Gastroesophageal sphincter (tissue), 4 donors: ENCODE measurements at places on chromosomes 2 and 18. TPM values are rescaled to one million over a fixed set of nuclear protein-coding genes. Genes with fewer than 3 reads are reported as not detected.

GULP1 gene
- 64.8 TPM for total RNA-seq

FAM237A gene
- not detected for total RNA-seq

DES gene
- total RNA-seq = 12,359 TPM

NR4A2 gene
- total RNA-seq = 1.7 TPM

GLI2 gene
- total RNA-seq = 12.8 TPM

LYPD1 gene
- not detected for total RNA-seq

COL6A3 gene
- total RNA-seq = 110 TPM

GRCh38 chr2:8552293-8552801 lies 129.5 kb upstream of the ID2 start:
- no peaks in the 10 kb centered on the region for H3K27me3 ChIP-seq
- H3K27ac ChIP-seq = no peak overlapping the region
- no peak for ATAC-seq
- H3K36me3 ChIP-seq = no peaks in the 10 kb centered on the region
- no peak overlapping the region for H3K4me3 ChIP-seq

DNA sequence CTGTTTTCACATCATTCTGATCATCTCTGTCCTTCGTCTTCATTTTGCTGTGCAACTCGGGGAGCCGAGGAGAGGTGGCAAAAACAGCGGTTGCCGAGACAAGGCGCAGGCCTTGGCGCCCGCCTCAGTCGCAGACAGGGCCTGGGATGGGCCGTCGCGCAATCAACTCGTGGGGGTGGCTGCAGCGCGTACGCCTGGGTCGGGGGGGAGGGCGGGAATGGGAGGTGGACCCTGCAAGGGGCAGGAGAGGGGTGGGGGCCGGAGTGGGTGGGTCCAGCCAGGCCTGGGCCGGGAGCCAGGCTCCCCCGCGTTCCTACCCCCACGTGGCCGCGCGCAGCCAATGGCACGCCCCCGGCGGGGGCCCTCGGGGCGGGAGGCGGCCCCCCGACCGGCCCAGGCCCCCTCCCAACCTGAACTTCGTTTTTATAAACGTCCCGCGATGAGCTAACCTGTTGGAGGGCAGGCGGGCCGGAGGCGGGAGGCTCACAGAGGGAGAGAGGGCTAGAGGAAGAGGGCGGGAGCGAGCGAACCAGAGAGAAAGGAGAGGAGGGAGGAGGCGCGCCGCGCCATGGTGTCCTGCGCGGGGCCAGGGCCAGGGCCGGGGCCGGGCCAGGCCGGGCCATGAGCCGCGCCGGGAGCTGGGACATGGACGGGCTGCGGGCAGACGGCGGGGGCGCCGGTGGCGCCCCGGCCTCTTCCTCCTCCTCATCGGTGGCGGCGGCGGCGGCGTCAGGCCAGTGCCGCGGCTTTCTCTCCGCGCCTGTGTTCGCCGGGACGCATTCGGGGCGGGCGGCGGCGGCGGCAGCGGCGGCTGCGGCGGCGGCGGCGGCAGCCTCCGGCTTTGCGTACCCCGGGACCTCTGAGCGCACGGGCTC lies at the start of gene HOXD13:
Gene HOXD13 (plus strand): TSS at position 452 of the 875 bp plus-strand sequence. CDS start 170 bp downstream, at position 622.
- H3K4me1 ChIP-seq = peaks cover 46% of the 10 kb centered on the region
- H3K27ac ChIP-seq = no peak within 1 kb of the TSS
- no peak for ATAC-seq
- peak within 1 kb of the TSS; percentile 47 for H3K4me3 ChIP-seq

DNA sequence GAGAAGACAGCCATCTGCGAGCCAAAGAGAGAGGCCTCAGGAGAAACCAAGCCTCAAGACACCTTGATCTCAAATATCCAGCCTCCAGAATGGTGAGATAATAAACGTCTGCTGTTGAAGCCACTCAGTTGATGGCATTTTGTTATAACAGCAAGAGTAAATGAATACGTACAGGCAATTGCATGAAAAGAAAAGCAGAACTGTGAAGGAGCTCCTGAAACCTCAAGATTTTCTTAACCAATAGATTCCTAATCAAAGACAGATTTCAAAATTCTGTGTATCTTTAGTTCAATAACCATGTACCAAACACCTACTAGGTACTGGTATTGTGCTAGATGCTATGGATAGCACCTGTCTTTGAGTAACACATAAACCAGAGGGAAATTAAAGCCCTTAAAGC lies 139.5 kb downstream of the PIEZO2 start:
- H3K4me3 ChIP-seq = no peak overlapping the region
- no peak for ATAC-seq
- H3K36me3 ChIP-seq = no peaks in the 10 kb centered on the region

DNA sequence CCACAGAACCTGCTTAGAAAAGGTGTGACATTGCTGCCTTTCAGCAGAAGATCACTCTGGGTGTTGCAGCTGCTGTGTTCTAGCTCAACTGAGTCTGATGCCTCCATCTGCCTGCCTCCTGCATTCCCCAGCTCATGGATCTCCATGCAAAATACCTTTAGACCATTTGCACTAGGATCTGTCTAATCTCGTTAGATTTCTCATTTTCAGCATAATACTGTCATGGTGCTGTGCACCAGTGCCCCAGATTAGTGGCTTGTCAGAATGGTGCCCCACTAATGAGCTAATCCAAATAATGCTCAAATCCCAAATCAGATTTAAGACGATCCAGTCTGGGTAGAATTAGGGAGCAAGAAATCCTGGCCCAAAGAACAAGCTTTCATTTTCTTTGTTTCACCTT lies 284.4 kb upstream of the PARD3B start:
- peaks cover 25% of the 10 kb centered on the region for H3K4me1 ChIP-seq
- no peak overlapping the region for H3K27ac ChIP-seq
- ATAC-seq = no peak
- no peaks in the 10 kb centered on the region for H3K36me3 ChIP-seq
- H3K27me3 ChIP-seq = no peaks in the 10 kb centered on the region

DNA sequence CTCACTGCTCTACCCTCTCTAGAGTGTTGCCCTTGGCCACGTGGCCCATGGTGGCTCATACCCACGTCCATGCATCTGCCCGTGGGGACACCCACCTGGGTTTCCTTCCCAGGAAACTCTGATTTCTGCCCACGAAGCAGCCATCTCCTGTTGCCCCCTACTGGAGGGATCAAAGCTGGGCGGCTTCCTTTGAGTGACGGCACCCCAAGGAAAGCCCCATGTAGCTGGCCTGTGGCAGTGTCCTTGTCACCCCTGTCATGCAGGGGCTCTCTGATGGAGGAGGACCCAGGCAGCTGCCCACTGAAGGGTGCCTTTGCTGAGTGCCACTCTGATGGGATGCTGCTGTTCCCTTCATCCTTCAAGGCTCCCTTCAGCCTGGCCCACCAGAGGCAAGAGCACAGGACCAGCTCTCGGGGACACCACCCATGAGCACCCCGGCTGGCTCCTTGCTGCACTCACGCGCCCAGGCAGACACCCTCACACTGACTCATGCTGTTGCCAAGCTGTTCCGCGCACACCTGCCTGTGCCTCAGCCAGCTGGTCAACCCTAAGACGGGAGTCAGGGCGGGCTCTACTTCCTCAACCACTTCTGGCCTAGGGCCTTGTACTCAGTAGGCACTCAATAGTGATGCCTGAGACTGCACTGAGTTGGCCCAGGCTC lies 101.1 kb downstream of the CTIF start:
- no peak overlapping the region for H3K27ac ChIP-seq
- no peaks in the 10 kb centered on the region for H3K27me3 ChIP-seq
- H3K4me1 ChIP-seq = no peaks in the 10 kb centered on the region
- ATAC-seq = peak; percentile 33

- H3K4me1 ChIP-seq = no peaks in the 10 kb centered on the region
- H3K27ac ChIP-seq = no peak overlapping the region
- ATAC-seq = no peak
- no peaks in the 10 kb centered on the region for H3K36me3 ChIP-seq
- no peaks in the 10 kb centered on the region for H3K27me3 ChIP-seq
Measured at GRCh38 chr2:147575106-147575505, 269.7 kb upstream of the ACVR2A start.

GRCh38 chr2:17804358-17804757 lies 11.9 kb upstream of the MSGN1 start:
- H3K27ac ChIP-seq = no peak overlapping the region
- no peaks in the 10 kb centered on the region for H3K27me3 ChIP-seq
- no peak for ATAC-seq
- no peaks in the 10 kb centered on the region for H3K4me1 ChIP-seq
- no peaks in the 10 kb centered on the region for H3K36me3 ChIP-seq

GRCh38 chr2:41580806-41581205 lies 467.0 kb upstream of the PKDCC start:
- no peak overlapping the region for H3K27ac ChIP-seq
- H3K4me3 ChIP-seq = no peak overlapping the region
- no peaks in the 10 kb centered on the region for H3K4me1 ChIP-seq
- H3K27me3 ChIP-seq = no peaks in the 10 kb centered on the region
- no peaks in the 10 kb centered on the region for H3K36me3 ChIP-seq
- no peak for ATAC-seq

GRCh38 chr2:72341639-72342038 lies 194.0 kb upstream of the CYP26B1 start:
- no peaks in the 10 kb centered on the region for H3K36me3 ChIP-seq
- H3K27me3 ChIP-seq = no peaks in the 10 kb centered on the region
- H3K4me1 ChIP-seq = no peaks in the 10 kb centered on the region
- no peak for ATAC-seq

- no peak overlapping the region for H3K4me3 ChIP-seq
- no peaks in the 10 kb centered on the region for H3K4me1 ChIP-seq
- ATAC-seq = no peak
- no peak overlapping the region for H3K27ac ChIP-seq
- H3K36me3 ChIP-seq = no peaks in the 10 kb centered on the region
Measured at GRCh38 chr2:83186105-83186760, 1272.8 kb downstream of the SUCLG1 start.

DNA sequence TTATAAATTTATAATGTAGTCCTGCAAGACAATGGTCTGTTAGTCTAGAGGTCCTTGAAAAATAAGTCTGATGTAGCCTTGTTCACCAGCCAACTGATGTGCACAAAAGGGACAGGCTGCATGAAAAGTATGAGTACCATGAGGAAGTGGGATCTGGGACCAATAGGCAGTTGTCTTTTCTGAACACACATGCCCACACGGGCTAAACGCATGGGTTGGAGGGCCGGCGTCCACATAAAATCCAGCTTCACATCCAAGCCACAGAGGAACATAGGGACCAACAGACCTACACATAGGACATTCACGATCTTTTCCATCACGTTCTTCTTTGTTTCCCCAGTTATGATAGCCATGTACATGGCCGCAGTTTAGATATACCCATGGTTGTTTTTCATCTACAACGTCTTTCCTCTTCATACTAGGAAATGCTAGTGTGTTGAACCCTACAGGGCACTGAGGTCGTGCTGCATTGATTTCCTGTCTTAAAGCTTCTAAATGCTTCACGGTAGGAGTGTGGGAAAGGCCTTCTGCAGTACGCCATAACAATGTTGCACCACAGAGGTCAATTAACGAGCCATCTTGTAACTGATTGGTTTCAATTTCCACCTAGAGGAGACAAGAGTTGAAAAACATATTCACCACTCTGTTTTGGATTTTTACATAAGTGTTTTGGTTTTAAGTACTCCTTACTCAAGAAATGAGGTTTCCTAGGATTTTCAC lies 49.4 kb downstream of the PELI1 start:
- H3K27ac ChIP-seq = no peak overlapping the region
- no peak for ATAC-seq
- no peak overlapping the region for H3K4me3 ChIP-seq
- peaks cover 70% of the 10 kb centered on the region for H3K36me3 ChIP-seq
- H3K27me3 ChIP-seq = no peaks in the 10 kb centered on the region

DNA sequence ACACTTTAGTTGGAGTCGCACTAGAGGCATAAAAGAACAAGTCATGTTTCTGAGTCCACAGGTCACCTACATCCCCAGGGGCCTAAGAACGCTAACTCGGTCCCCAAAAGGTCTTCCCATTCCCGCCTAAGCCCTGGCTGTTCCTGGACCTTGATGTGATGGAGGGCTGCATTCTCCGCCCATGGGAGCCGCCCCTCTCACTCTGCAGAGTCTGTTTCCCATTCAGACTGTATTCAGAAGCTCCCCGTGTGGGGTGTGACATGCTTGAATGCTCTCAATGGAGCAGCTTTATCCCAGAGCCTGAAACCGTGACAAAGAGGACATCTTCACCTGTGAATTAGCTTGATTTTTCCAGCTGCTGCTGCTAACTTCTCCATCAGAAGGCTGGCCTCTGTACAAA lies 319.0 kb upstream of the KLHL29 start:
- H3K4me1 ChIP-seq = no peaks in the 10 kb centered on the region
- ATAC-seq = no peak
- H3K27me3 ChIP-seq = no peaks in the 10 kb centered on the region
- no peak overlapping the region for H3K4me3 ChIP-seq

DNA sequence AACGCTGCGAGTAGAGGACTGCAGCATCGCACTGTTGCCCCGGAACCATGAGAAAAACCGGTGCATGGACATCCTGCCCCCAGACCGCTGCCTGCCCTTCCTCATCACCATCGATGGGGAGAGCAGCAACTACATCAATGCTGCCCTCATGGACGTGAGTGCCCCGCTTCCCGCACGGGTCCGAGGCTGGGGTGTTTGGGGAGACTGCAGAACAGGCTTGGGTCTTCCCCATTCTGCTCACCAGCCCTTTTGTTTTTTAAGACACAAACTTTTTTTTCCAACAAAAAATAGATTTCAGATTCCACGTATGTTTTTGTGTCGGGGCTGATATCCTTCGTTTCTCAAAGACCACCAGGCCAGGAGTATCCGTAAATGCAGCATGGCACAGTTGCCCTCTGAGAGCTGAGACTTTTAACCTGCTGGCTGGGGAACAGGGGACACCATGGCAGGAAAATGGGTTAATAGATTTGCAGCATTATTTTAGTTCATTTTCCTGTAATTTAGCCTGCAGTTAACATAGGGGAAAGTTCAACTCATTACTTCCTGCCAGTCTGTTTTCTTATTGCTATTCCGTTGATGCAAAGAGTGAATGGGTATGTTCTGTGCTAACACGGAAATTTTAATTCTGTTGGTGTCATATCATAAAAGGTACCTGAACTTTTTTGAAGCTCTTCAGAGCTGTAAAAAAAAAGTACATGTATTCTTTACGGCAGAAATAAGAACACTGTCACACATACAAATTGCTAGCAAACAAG lies 229.9 kb upstream of the RAB12 start:
- H3K36me3 ChIP-seq = no peaks in the 10 kb centered on the region
- no peak overlapping the region for H3K27ac ChIP-seq
- H3K4me1 ChIP-seq = no peaks in the 10 kb centered on the region
- no peak overlapping the region for H3K4me3 ChIP-seq
- no peak for ATAC-seq

GRCh38 chr18:68839701-68840100 lies 41.8 kb downstream of the CCDC102B start:
- H3K36me3 ChIP-seq = no peaks in the 10 kb centered on the region
- no peaks in the 10 kb centered on the region for H3K27me3 ChIP-seq
- H3K4me3 ChIP-seq = no peak overlapping the region
- H3K27ac ChIP-seq = no peak overlapping the region
- no peaks in the 10 kb centered on the region for H3K4me1 ChIP-seq

GRCh38 chr18:5145168-5145825 lies 51.8 kb downstream of the AKAIN1 start:
- no peak overlapping the region for H3K4me3 ChIP-seq
- no peaks in the 10 kb centered on the region for H3K36me3 ChIP-seq
- H3K27me3 ChIP-seq = no peaks in the 10 kb centered on the region
- no peaks in the 10 kb centered on the region for H3K4me1 ChIP-seq

GRCh38 chr2:118106926-118107325 lies 18.7 kb downstream of the INSIG2 start:
- no peak for ATAC-seq
- no peak overlapping the region for H3K4me3 ChIP-seq
